Hindlimb muscle (tissue), 1 donor: ENCODE measurements at places on chromosomes 5 and 9. TPM values are rescaled to one million over a fixed set of nuclear protein-coding genes. Genes with fewer than 3 reads are reported as not detected.

TAF11L5 gene
- not detected for polyA plus RNA-seq

C5 gene
- 6.0 TPM for polyA plus RNA-seq

PCDHGB3 gene
- polyA plus RNA-seq, result 1.8 TPM

GRCh38 chr5:136020001-136020382 lies 8.8 kb upstream of the TGFBI start:
- DNase-seq, result no peak

DNA sequence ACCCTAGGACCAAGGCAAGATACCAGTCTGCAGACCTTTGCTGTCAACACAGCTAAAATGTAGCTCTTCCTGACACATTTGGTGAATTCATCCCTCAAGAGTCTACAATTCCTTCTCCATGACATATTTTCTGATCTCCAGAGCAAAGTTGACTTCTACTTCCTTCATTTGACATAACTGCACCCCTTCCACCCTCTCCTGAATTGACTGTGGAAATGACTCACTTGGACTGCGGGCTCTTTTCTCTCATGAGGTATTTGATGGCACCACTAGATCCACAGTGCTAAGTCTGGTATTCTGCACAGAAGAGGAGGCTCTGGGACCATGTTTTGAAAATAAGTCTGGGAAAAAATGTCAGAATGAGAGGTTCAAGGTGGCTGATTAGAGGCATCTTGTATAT lies 338.4 kb upstream of the TRPC7 start:
- no peak for DNase-seq

GRCh38 chr5:172690258-172691075 lies 49.4 kb downstream of the NEURL1B start:
- DNase-seq, result no peak

GRCh38 chr5:73359395-73359794 lies 89.2 kb downstream of the FOXD1 start:
- DNase-seq, result no peak

- DNase-seq, result no peak
These were observed 170.3 kb upstream of the PRR16 start for GRCh38 chr5:120293796-120294195.
